Esophagus mucosa (tissue), 1 donor: ENCODE measurements at places on chromosomes 5 and 9. TPM values are rescaled to one million over a fixed set of nuclear protein-coding genes. Genes with fewer than 3 reads are reported as not detected.

C5 gene
- total RNA-seq: 3.1 TPM

SUSD1 gene
- 4.9 TPM for total RNA-seq

DMRTA1 gene
- 1.8 TPM for total RNA-seq

TIMD4 gene
- total RNA-seq: 0.20 TPM

ZNF367 gene
- total RNA-seq: 2.8 TPM

OSMR gene
- total RNA-seq: 23.1 TPM

OR1Q1 gene
- not detected for total RNA-seq

N4BP3 gene
- 16.5 TPM for total RNA-seq

SLU7 gene
- total RNA-seq: 23.8 TPM

YIPF5 gene
- total RNA-seq: 28.8 TPM

MYOZ3 gene
- total RNA-seq: not detected

TMCO6 gene
- total RNA-seq: 14.0 TPM

CXCL14 gene
- total RNA-seq: 179 TPM

SHISAL2B gene
- not detected for total RNA-seq

JAK2 gene
- total RNA-seq: 7.2 TPM

PCDHGA5 gene
- 0.72 TPM for total RNA-seq

CCL19 gene
- 5.1 TPM for total RNA-seq

EQTN gene
- total RNA-seq: not detected

HAND1 gene
- total RNA-seq: not detected

PSMB7 gene
- 140 TPM for total RNA-seq

HK3 gene
- 1.4 TPM for total RNA-seq

GCNT4 gene
- 1.4 TPM for total RNA-seq

GMCL2 gene
- not detected for total RNA-seq

FPGS gene
- total RNA-seq: 28.3 TPM

SLC6A7 gene
- not detected for total RNA-seq

GRM6 gene
- total RNA-seq: not detected

TEX48 gene
- total RNA-seq: not detected

POU5F2 gene
- total RNA-seq: 0.80 TPM

BTNL8 gene
- total RNA-seq: not detected

BASP1 gene
- 4.9 TPM for total RNA-seq

ZNG1A gene
- 24.2 TPM for total RNA-seq

MCIDAS gene
- 0.20 TPM for total RNA-seq

FOXD1 gene
- total RNA-seq: 0.88 TPM

ERGIC1 gene
- 58.3 TPM for total RNA-seq

PDE6A gene
- 0.48 TPM for total RNA-seq

BAAT gene
- 0.08 TPM for total RNA-seq

PLPP7 gene
- 0.28 TPM for total RNA-seq

UBE2QL1 gene
- not detected for total RNA-seq

CAVIN4 gene
- total RNA-seq: 0.08 TPM

PTTG1 gene
- total RNA-seq: 74.7 TPM

ANKRD18B gene
- total RNA-seq: 10.0 TPM

TAS2R1 gene
- not detected for total RNA-seq

CDK5RAP2 gene
- 31.6 TPM for total RNA-seq

NMUR2 gene
- not detected for total RNA-seq

GAPVD1 gene
- 34.6 TPM for total RNA-seq
